ENCODE measurements at places on chromosomes 5 and 9.

DNA sequence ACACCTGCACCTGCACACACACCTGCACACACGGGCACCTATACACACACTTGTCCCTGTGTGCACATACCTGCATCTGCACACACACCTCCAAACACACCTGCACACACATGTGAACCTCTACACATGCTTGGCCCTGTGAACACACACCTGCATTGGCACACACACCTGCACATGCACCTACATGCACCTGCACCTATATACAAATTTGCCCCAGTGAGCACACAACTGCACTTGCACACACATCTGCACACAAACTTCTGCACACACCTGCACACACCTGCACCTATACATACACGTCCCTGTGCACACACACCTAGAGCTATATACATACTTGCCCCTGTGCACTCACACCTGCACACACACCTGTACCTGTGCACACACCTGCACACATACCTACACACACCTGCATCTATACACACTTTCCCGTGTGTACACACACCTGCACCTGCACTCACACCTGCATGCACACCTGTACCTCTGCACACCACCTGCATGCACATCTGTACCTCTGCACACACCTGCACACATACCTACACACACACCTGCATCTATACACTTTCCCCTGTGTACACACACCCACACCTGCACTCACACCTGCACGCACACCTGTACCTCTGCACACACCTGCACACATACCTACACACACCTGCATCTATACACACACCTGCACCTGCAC is 21.5 kb upstream of the LPCAT1 start:
- DNase-seq = no peak

GRCh38 chr5:132067941-132068808 is 5.4 kb upstream of the CSF2 start:
- DNase-seq = no peak

DNA sequence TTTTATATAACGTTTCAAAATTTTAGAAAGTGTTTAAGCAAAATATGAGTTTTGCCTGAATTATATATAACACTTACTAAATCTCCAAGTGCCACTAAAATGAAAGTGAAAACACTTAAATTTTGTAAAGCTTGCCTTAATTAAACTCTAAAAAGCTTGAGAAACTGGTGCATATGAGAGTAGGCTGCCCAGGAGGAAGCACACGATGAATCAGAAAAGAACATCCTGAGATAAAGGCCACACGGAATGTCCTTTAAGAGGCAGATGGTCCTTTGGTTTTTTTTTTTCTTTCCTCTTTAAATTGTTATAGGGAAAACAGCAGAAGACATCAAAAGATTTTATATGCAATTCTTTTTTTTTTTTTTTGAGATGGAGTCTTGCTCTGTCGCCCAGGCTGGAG is 60.3 kb downstream of the HABP4 start:
- DNase-seq = no peak

- no peak for DNase-seq
Observed at GRCh38 chr9:27528886-27529315, 713 bp downstream of the MOB3B start.

GRCh38 chr5:133499895-133500294 is 112.4 kb downstream of the FSTL4 start:
- no peak for DNase-seq

- no peak for DNase-seq
Observed at GRCh38 chr9:33167972-33168461, 881 bp upstream of the B4GALT1 start.

GRCh38 chr9:17656889-17657288 is 78.0 kb downstream of the SH3GL2 start:
- DNase-seq = no peak

Measured in stimulated activated CD8-positive, alpha-beta memory T cell treated with anti-CD3 and anti-CD28 coated beads, Interleukin-2, amount 100 ng/mL, for 1 hour (primary cell).